H4 (cell line): ENCODE measurements at places on chromosomes 7 and 10. TPM values are rescaled to one million over a fixed set of nuclear protein-coding genes. Genes with fewer than 3 reads are reported as not detected.

DNA sequence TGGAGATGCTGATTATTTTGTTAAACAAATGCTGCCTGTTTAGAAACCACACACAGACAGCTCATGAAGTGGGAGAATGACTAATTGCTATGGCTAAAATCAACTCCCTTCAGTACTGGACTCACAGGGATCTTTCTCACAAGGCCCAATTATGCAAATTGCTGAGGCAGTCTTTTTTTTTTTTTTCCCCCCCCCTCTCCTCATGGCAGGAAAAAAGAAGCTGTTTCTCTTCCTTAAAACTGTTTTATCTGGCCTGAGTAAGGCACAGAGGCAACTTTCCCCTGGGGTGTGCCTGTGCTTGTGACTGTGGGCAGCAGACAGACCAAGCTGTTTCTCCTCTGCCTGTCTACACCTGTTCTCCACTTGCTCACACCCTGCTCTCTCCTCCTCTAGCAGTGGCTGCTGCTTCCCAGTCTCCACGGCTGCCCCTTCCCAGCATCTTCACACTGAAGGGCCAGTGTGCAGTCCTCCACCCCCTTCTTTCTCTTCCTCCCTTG, 65.4 kb upstream of the STEAP1B start:
- peak; percentile 89 for DNase-seq

DNA sequence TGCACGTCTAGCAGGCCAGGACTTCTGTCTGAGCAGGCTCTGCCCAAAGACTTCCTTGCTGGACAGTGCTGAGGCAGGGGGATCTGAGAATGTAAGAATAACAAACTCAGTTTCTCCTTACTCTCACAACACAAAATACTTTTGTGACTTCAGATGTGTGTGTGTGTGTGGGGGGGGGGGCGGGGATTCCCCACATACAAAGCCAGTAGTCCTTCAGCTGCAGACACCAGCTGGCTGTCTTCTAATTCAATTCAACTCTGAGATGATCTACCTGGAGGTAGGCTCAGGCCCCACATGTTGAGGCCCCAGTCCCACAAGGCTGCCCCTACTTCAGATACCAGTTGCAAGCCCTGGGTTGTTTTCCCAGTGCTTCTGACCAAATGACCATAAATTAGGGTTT, 4.7 kb upstream of the CXCL12 start:
- no peak for DNase-seq

DNA sequence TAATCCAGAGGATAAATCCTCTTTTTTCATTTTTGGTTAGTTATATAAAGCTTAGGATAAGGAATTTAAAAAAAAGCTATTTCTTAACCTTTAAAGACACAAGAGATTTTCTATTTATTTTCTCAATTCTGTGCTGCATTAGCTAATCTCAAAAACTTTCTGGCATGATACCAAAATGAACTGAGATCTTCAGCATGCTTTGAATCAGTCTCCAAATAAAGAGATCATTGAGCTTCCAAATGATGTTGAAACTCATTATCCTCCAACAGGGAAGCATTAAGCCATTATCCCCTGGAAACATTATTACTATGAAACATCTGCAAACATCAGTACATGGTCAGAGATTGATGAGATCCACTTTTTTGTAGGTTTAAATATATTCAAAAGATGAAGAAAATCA, 350.3 kb upstream of the TEX47 start:
- DNase-seq: no peak

GRCh38 chr10:19290770-19291169, 242.2 kb downstream of the MALRD1 start:
- no peak for DNase-seq

GRCh38 chr7:54904130-54904529, 114.7 kb upstream of the EGFR start:
- no peak for DNase-seq

GRCh38 chr10:18094793-18095192, 45.4 kb upstream of the CACNB2 start:
- DNase-seq: no peak

- peak; percentile 89 for DNase-seq
Observed at GRCh38 chr7:66250711-66251110, 45.6 kb downstream of the TPST1 start.

DNA sequence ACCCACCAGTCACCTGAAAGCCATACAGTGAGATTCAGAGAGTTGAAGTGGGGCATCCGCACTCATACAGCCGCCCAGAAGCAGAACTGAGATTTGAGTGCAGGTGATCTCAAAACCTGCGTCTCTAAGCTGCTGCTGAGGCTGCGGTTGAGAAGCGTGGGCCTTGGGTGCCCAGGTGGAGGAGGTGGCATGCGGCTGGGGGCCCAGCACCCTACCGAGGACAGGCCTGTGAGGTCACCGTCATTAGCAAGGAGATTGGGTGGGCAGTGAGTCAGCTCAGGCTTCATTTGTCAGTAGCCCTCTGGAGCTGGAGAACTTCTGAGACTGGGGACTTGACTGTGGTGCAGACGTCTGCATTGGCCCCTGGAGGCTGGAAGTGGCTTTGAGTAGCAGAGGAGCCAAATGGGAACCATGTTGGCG, 29.8 kb downstream of the ZMIZ1 start:
- no peak for DNase-seq

- DNase-seq: no peak
Observed at GRCh38 chr10:8056871-8057331, 2.4 kb downstream of the GATA3 start.

- DNase-seq: no peak
Observed at GRCh38 chr10:97079448-97079847, 106.3 kb downstream of the SLIT1 start.

- no peak for DNase-seq
Observed at GRCh38 chr7:149778327-149778637, 4.9 kb upstream of the ZNF467 start.

DNA sequence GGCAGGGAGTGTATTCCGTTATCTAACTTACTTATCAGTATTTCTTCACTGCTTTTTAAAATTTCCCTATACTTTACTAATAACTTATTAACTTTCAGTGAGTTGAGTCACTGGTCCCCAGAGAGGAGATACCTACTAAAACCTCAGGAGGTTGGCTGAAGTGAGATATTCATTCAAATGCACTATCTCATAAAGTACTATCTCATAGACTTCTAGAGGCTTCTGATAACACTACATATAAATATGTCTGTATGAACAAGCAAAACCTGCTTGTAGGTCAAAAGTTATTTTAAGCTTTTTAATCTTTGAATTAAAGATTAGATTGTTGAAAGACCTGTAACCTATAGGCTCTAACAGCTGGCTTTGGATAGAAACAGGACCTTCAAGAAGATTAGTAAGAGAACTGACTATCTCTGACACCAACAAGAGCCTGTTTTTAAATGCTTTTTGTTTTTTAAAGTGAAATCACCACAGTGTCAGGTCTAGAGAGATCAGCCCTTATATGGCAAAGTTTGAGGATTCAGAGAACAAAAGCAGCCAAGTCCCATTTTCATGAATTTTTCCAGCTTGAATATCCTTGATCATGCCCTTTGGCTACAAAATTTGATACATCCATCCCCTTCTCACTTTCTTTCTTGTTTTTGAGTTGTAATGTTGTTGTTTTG, 242.2 kb downstream of the ARL4A start:
- no peak for DNase-seq

DNA sequence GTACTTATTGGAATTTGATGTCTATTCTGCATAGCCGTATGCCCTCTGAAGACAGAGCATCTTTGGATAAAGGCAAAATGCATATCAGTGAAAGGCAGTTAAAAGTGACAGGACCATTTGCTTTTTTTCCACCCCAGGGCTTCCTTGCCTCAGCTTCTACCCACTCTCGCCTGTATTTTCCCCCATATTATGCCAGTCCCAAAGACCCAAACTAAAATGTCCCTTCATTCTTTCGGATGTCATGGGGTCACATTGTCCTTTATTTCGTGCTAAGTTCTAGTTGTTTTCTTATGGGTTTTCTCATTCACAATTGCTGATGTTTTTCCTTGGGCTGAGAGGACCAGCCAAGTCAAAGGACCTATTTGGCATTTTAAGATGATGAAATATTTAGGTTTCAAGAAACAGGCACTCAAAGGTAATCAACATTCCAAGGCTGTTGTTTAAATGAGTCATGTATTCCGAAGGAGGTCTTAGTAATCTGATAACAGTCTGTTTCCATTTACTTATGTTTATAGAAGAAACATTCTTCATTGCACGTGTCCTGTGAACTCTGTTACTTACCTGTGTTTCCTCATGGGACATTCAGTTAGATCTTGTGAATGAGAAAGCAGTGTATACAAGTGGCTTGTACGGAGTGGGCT, 74.1 kb downstream of the DNAH11 start:
- peak; percentile 98 for DNase-seq

DNA sequence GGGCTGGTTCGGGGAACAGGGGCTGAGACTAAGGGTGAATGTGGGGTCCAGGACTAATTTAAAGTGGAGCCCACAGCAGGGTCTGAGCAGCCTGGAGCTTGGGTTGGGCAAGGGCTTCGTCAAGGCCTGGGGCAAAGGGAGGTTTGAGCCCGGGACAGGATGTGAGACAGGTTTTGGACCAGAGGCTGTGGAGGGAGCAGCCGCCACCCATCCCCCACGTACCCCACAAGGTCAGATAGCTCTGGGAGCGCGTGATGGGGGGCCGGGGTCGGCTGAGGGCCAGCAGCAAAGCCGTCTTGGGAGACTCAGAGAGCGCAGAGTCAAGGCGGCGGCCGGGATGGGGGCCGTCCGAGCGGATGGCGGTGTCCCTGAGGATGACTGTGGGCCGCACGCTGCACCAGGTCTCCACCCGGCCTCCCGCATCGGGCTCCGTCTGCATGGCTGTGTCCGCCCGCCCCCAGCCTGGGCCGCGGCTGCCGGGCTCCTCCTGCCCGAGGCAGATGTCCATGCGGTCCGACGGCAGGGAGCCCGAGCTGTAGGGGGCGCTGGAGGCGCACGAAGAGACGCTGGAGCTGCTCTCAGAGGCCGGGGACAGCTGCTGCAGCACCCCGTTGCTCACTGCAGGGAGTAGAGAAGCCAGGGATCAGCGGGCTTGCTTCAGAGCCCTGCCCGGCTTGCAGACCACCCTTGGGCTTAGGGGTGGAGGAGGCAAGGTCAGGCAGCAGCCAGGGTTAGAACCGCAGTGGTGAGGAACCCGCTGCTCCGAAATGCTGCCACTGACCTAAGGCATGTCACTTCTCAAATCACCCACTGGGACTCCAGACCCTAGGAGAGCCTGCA, 12.1 kb downstream of the PDZD7 start:
- peak; percentile 75 for DNase-seq

GRCh38 chr7:111080495-111081105, 10.3 kb upstream of the LRRN3 start:
- DNase-seq: no peak

DNA sequence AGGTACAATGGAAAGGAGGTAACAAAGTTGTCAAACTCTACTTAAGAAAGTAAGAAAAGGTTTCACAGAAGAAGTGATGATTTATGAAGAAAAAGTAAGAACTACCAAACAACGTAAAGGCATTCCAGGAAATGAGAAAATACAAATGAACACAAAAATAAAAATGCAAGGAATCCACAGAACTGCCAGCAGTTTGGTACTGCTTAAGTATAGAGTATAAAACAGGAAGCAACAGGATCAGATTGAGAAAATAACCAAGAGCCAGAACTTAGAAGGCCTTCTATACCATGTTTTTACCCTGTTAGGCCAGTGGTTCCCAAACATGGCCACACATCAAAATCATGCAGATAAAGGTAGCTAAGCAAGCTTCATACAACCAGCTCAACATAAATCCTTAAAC, 9.2 kb downstream of the NDUFA5 start:
- no peak for DNase-seq

GRCh38 chr10:3834404-3834803, 49.4 kb upstream of the KLF6 start:
- no peak for DNase-seq

- DNase-seq: no peak
Observed at GRCh38 chr10:119535305-119535704, 7.2 kb downstream of the RGS10 start.

- DNase-seq: no peak
Observed at GRCh38 chr7:25788371-25788770, 363.6 kb upstream of the NFE2L3 start.

- DNase-seq: peak; percentile 64
Observed at GRCh38 chr10:113059371-113059780, 109.3 kb downstream of the TCF7L2 start.

DNA sequence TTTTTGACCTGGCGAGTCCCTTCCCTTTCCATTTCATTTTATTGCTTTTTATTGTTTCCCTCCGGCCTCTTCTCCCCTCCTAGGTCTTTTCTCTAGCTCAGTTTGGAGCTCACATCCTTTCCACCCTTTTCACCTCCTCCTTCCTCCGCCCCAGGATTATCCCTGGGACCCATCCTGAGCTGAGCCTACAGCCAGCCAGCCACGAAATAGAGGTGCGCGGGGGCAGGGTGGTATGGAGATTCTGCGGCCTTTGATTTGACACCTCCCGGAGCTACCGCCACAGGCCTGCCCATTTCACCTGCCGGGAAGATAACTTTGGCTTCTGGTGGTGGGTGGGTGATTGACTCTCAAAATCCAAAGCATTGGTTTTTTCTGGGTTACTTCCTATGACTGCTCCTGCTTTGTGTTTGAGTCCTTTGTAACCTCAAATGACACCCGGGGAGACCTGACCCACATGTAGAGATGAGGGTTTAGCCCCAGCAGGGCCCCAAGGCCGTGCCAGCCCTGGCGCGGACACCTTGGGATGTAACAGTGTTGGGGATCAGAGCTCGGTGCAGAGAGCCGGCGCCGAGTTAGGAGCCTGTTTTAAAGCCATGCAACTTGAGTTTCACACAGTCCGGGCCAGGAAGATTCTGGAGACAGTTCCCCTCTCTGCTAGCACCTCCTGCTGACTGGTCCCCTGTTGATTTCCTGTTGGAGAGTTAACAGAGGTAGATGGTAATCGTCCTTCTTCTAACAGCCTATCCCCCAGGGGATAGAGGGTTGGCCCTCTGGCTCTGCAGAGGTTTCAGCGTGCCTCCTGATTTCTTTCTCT, 1.5 kb downstream of the DUSP5 start:
- peak; percentile 44 for DNase-seq

DNA sequence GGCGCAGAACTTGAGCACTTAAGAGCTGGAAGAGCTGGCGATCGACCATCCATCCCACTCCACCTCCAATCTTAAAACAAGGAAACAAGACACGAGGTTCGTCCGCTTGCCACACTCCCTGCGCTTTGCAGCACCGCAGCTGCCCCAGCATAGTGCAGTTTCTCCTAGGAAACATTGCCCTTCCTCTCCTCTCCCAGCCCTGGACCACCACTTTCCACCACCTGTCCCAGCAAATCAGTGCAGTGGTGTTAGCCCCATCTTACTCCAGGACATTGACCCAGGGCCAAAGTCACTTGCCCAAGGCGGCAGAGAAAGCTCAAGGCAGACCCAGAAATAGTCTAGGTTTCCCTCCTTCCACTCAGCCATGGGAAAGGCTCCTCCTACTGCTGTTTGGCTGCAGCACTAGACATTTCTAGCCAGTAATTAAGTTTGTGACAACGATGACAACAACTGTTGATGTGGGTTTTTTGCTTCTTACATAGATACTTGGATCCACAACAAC, 1.5 kb upstream of the PARD3 start:
- DNase-seq: no peak

The GRB10 gene
- total RNA-seq: 47.3 and 50.3 TPM in 2 replicates

The PKD2L1 gene
- not detected in 2 replicates for total RNA-seq

The SMO gene
- 13.5 and 15.5 TPM in 2 replicates for total RNA-seq

The ITPRIP gene
- 1.3 and 3.3 TPM in 2 replicates for total RNA-seq

The ANKRD1 gene
- 5.8 and 6.0 TPM in 2 replicates for total RNA-seq

The HOXA5 gene
- total RNA-seq: 3.6 and 8.0 TPM in 2 replicates

The VSTM2A gene
- 0.14 TPM in 1 of 2 replicates, not detected in the other for total RNA-seq

The PKD1L1 gene
- 0.02 and 0.08 TPM in 2 replicates for total RNA-seq

The RET gene
- total RNA-seq: 0.04 TPM in 1 of 2 replicates, not detected in the other

The ELFN1 gene
- total RNA-seq: 0.37 and 0.41 TPM in 2 replicates
